ENCODE measurements at places on chromosomes 1 and 21.

DNA sequence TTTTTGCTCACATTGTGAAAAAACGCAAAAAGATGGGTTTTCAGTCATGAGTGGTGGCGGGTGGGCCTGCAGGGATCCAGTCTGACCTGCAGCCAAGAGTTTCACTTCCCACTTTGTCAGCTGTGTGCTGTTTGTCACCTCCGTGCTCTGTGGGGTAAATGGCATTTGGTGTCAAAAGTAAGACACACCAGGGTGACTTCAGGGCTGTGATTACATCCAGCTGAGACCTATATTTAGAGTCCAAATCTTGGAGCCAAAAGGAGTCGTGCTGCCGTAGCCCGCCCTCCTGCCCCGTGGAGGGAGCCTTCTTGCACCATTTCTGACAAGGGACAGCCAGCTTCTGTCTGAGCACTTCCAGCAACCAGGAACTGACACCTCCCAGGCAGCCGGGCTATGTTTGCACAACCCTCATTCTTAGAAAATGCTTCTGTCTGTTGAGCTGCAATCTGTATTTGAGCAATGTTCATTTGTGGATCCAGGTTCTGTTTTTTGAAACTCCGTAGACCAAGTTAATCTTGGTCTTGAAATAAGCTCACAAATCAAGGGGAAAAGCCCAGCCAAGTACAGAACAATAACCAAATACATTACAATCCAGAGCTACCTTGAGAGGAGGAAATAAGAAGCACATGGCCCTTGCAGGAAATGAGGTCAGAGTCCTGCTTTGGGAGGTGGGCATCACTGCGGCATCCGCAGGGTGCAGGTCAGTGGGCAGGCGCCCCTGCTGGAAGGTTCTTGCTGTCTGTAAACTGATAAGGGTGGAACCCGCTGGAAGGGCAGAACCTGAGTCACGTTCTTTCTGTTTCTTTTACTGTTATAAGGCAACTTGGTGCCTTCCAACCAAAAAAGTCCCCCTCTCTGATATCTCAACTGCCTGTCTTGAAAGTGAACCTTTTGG lies 14.4 kb downstream of the ABCG1 start:
- peaks cover 91% of the 10 kb centered on the region for H3K27me3 ChIP-seq
- peak; percentile 73 for DNase-seq
- H3K27ac ChIP-seq, result no peak overlapping the region
- H3K4me3 ChIP-seq, result peak overlapping the region; percentile 38
- no peaks in the 10 kb centered on the region for H3K36me3 ChIP-seq
- H3K4me1 ChIP-seq, result peaks cover 15% of the 10 kb centered on the region

DNA sequence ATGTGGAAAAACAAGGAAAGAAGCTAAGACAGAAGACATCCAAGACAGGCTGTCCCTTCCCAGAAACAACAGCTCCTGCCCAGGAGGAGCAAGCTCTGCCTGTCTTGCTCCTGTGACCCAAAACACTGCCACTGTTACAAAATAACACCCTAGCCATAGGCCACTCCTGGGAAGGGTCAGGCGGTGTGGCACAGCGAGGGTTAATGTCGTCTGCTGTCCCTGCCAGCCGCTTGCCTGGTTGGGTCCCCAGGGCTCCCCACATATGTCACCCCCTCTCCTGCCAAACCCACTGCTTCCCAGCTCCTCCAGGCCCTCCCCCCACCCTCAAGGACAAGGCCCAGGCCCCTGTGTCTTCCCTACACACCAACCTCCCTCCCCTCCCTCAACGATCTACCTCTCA lies 3.9 kb upstream of the NHLH1 start:
- peaks cover 3% of the 10 kb centered on the region for H3K4me1 ChIP-seq
- DNase-seq, result no peak
- no peak overlapping the region for H3K4me3 ChIP-seq
- peaks cover 17% of the 10 kb centered on the region for H3K27me3 ChIP-seq
- H3K27ac ChIP-seq, result no peak overlapping the region

DNA sequence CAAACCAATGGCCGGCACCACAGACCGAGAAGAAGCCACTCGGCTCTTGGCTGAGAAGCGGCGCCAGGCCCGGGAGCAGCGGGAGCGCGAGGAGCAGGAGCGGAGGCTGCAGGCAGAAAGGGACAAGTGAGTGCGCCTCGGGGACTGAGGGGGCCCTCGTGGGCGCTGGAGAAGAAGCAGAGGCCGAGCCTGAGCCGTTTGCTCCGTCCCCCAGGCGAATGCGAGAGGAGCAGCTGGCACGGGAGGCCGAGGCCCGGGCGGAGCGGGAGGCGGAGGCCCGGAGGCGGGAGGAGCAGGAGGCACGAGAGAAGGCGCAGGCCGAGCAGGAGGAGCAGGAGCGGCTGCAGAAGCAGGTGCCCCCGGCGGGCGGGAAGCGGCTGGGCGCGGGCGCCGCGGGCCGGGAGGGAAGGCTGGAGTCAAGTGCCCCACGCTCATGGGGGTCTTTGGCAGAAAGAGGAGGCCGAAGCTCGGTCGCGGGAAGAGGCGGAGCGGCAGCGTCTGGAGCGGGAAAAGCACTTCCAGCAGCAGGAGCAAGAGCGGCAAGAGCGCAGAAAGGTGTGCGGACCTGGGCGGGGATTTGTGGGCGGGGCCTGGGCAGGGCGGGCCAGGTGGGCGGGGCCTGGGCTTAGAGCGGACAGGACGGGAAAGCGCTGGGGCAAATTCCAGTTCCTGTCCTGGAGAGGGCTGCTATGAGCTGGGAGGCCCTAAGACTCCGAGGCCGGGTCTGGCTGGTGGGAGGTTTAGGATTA lies 22.7 kb downstream of the MAP7D1 start:
- DNase-seq, result no peak
- no peak overlapping the region for H3K4me3 ChIP-seq
- peaks cover 92% of the 10 kb centered on the region for H3K36me3 ChIP-seq
- peaks cover 14% of the 10 kb centered on the region for H3K4me1 ChIP-seq

- H3K27ac ChIP-seq, result no peak overlapping the region
- no peaks in the 10 kb centered on the region for H3K4me1 ChIP-seq
- H3K27me3 ChIP-seq, result peaks cover 25% of the 10 kb centered on the region
- H3K36me3 ChIP-seq, result no peaks in the 10 kb centered on the region
- H3K4me3 ChIP-seq, result no peak overlapping the region
Observed at GRCh38 chr1:234237393-234237792, 135.9 kb upstream of the COA6 start.

- H3K36me3 ChIP-seq, result peaks cover 4% of the 10 kb centered on the region
- H3K4me3 ChIP-seq, result no peak overlapping the region
- no peaks in the 10 kb centered on the region for H3K27me3 ChIP-seq
- DNase-seq, result peak; percentile 67
- H3K4me1 ChIP-seq, result no peaks in the 10 kb centered on the region
Observed at GRCh38 chr1:27787895-27788294, 14.9 kb downstream of the STX12 start.

- H3K36me3 ChIP-seq, result peaks cover 93% of the 10 kb centered on the region
- no peaks in the 10 kb centered on the region for H3K27me3 ChIP-seq
- DNase-seq, result no peak
- H3K4me1 ChIP-seq, result peaks cover 21% of the 10 kb centered on the region
Observed at GRCh38 chr21:34814529-34814951, 145.7 kb downstream of the CLIC6 start.

DNA sequence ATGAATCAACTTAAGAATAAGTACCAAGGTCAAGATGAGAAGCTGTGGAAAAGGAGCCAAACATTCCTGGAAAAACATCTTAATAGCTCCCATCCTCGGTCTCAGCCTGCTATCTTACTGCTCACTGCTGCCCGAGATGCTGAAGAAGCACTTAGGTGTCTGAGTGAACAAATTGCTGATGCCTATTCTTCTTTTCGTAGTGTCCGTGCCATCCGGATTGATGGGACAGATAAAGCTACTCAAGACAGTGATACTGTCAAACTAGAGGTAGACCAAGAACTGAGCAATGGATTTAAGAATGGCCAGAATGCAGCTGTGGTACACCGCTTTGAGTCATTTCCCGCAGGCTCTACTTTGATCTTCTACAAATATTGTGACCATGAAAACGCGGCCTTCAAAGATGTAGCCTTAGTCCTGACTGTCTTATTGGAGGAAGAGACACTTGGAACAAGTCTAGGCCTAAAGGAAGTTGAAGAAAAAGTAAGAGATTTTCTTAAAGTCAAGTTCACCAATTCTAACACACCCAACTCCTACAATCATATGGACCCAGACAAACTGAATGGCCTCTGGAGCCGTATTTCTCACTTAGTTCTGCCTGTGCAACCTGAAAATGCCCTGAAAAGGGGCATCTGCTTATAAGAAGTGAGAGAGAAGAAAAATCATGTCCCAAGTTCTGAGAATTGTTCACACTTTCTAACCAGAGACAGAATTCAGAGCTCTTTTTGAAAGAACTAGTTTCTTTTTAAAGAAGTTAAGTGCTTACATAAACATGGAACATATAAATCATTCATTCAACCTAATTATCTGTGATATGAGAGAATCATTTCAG lies 35.7 kb downstream of the TOR1AIP1 start:
- no peaks in the 10 kb centered on the region for H3K4me1 ChIP-seq
- H3K27ac ChIP-seq, result no peak overlapping the region
- peaks cover 3% of the 10 kb centered on the region for H3K36me3 ChIP-seq
- H3K4me3 ChIP-seq, result no peak overlapping the region
- no peaks in the 10 kb centered on the region for H3K27me3 ChIP-seq

DNA sequence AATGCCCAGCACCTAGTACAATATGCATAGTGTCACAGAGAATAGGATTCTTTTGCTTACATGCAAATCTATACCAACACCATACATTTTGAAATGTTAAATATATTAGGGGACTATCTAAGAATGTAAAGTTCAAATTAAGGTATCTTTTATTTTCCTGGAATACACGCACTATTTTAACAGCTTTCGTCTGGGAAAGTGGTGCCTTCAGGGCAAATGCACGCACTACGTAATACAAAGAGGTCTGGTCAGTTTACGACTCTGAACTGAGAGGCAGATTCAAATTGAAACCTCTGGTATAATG lies 931 bp downstream of the FUBP1 start:
- peak overlapping the region; percentile 82 for H3K4me3 ChIP-seq
- peaks cover 24% of the 10 kb centered on the region for H3K36me3 ChIP-seq
- H3K27me3 ChIP-seq, result no peaks in the 10 kb centered on the region
- no peak for DNase-seq
- peaks cover 5% of the 10 kb centered on the region for H3K4me1 ChIP-seq

GRCh38 chr21:26965907-26966581 lies 844 bp downstream of the ADAMTS5 start:
- peaks cover 1% of the 10 kb centered on the region for H3K4me1 ChIP-seq
- H3K27me3 ChIP-seq, result no peaks in the 10 kb centered on the region
- H3K4me3 ChIP-seq, result peak overlapping the region; percentile 86
- H3K36me3 ChIP-seq, result no peaks in the 10 kb centered on the region
- peak; percentile 44 for DNase-seq

DNA sequence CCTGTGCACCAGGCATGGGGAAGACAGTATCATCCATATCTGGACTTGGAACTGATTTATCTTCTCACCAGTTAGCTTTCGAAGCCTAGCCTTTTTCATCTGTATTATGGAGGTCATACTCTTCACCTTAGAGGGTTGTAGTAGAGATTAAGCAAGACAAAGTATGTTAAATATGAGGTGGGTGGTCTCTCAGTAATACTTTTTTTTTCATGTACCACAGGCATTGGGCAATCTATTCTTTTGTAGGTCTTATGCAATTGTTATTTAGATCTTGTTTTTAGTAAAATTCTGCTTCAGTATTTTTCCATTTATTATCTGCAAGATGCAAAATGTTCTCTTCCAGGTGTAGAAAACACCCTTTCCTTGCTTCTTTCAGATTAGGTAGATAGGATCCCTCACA lies 35.2 kb upstream of the OR2B11 start:
- no peaks in the 10 kb centered on the region for H3K4me1 ChIP-seq
- no peak overlapping the region for H3K4me3 ChIP-seq
- no peak overlapping the region for H3K27ac ChIP-seq

GRCh38 chr1:62352387-62352786 lies 33.2 kb upstream of the KANK4 start:
- no peak overlapping the region for H3K27ac ChIP-seq
- H3K27me3 ChIP-seq, result peaks cover 12% of the 10 kb centered on the region
- no peaks in the 10 kb centered on the region for H3K36me3 ChIP-seq
- no peak for DNase-seq
- no peaks in the 10 kb centered on the region for H3K4me1 ChIP-seq

- peaks cover 41% of the 10 kb centered on the region for H3K27me3 ChIP-seq
- H3K4me1 ChIP-seq, result peaks cover 6% of the 10 kb centered on the region
- H3K36me3 ChIP-seq, result no peaks in the 10 kb centered on the region
- no peak overlapping the region for H3K4me3 ChIP-seq
- DNase-seq, result no peak
Observed at GRCh38 chr1:7684132-7684531, 87.0 kb upstream of the VAMP3 start.

GRCh38 chr1:91876040-91876470 lies 9.9 kb downstream of the TGFBR3 start:
- H3K4me1 ChIP-seq, result peaks cover 8% of the 10 kb centered on the region
- H3K27ac ChIP-seq, result no peak overlapping the region
- no peak overlapping the region for H3K4me3 ChIP-seq
- H3K27me3 ChIP-seq, result no peaks in the 10 kb centered on the region
- no peak for DNase-seq

GRCh38 chr1:204350857-204351573 lies 8.7 kb downstream of the PLEKHA6 start:
- peak; percentile 87 for DNase-seq
- H3K4me1 ChIP-seq, result peaks cover 10% of the 10 kb centered on the region
- no peak overlapping the region for H3K27ac ChIP-seq
- peaks cover 31% of the 10 kb centered on the region for H3K27me3 ChIP-seq

- no peak overlapping the region for H3K4me3 ChIP-seq
- H3K36me3 ChIP-seq, result no peaks in the 10 kb centered on the region
- no peaks in the 10 kb centered on the region for H3K4me1 ChIP-seq
- H3K27me3 ChIP-seq, result no peaks in the 10 kb centered on the region
Observed at GRCh38 chr1:237098541-237098940, 56.6 kb downstream of the RYR2 start.

DNA sequence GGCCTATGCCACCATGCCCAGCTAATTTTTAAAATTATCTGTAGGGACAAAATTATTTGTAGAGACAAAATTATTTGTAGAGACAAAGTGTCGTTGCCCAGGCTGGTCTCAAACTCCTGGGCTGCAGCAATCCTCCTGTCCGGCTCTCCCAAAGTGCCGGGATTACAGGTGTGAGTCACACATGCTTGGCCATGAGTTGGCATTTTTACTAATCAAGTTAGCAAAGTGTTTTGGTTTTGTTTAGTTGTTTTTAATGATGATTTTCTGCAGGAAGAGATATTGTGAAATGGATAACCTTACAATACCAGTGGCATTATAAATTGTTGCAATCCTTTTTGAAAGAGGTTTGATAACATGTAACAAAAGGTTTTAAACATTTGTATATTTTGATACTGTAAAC lies 65.3 kb upstream of the MAGI3 start:
- H3K27me3 ChIP-seq, result no peaks in the 10 kb centered on the region
- no peaks in the 10 kb centered on the region for H3K36me3 ChIP-seq
- DNase-seq, result no peak

DNA sequence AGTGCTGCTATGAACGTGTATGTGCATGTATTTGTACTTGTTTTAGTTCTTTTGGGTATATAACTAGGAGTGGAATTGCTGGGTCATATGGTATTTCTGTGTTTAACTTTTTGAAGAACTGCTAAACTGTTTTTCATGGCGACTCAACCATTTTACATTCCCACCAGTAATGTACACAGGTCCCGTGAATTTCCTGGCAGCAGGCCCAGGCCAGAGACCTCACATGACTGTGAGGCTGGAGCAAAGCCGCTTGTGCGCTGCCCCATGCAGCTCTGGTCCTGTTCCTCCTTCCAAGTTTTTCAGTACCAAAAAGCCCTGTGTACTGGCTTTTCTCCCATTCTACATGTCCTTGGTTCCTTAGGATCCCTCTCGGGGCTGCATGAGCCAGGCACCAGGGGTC lies 29.6 kb downstream of the ACOT11 start:
- H3K4me1 ChIP-seq, result peaks cover 10% of the 10 kb centered on the region
- H3K4me3 ChIP-seq, result no peak overlapping the region
- H3K36me3 ChIP-seq, result no peaks in the 10 kb centered on the region
- H3K27me3 ChIP-seq, result peaks cover 3% of the 10 kb centered on the region
